ENCODE measurements at places on chromosomes 5 and 9.

GRCh38 chr5:143593723-143594122 lies 190.2 kb upstream of the NR3C1 start:
- no peak for DNase-seq

DNA sequence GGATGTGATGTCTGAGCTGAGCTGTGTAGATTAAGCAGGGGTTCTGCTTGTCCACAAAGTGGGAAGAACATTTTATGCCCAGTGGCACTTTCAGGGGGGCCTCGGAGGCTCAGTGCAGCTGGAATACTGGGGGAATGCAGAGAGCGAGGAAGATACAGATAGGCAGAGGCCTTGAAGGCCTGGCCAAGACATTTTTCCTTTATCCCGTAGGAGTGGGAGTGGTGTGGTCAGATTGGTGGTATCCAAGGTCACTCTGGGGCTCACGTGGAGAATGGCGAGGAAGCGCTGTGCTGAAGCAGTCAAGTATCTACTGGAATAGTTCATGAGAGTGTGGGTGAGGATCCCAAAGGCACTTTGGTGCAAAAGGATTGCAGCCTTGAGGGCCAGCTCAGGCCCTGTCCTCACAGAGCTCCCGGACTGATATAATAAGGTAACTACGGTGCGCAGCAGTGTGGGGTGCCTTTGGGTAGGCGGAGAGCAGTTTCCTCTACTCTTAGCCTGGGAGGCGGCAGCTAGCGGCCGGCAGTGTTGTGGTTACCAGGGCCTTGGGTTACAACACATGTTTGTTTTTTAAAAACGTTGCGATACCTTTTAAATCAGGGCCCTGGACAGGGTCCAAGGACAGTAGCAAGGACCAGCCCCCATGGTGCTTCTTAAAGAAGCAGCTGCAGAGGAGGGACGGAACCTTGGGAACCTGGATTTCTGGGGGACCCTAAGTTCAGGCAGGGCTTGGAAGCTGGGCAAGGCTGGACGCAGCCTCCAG lies 10.8 kb upstream of the CCDC69 start:
- DNase-seq: peak; percentile 26

DNA sequence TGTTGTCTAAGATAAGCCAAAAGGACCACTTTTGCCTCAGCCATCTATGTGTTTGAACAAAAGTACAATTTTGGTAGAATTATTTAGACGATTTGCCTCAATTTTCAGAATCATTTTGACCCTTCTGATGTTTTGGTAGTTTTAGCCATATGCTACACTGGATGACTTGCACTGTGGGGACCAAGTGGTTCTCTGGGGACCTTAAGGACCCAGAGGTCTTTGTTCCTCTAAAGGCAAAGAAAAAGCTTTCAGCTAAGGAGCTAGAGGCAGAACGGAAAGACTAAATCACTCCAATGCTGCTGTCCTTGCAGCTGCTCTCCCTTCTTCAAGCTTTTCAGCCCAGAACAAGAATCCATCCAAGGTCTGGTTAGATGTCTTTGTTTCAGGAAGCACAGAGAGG lies 51.0 kb upstream of the APC start:
- DNase-seq: no peak

DNA sequence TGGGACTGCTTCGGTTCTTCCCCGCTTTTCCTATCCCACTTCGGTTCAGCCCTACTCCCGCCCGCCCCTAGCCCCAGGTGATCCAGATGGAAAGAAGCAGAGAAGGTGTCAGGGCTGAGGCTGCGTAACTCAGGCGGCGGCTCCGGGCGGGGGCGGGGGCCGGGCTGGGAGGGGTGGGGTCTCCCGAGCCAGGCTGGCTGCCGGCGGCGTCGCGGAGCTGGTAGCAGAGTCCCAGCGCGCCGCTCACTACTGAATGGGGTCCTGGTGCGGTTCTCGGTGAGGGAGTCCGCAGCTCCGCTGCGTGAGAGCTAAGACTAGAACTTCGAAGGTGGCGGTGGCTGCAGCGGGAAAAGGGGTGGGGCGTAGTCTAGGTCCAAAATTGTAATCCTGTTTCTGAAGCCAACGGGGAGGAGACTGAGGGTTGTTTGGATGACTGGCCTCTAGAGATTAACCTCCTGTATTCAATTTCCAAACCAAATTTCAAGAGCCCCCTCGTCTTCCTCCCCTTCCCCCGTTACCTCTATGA lies 1.4 kb downstream of the PRR16 start:
- no peak for DNase-seq

Data from activated CD4-positive, alpha-beta T cell treated with anti-CD3 and anti-CD28 coated beads, Interleukin-10, Interleukin-2, amounts not matched to agents 100 ng/mL and 50 ng/mL, durations not matched to agents 16 hours and 8 hours (primary cell).